ENCODE measurements at places on chromosomes 2 and 18. TPM values are rescaled to one million over a fixed set of nuclear protein-coding genes. Genes with fewer than 3 reads are reported as not detected.

GRCh38 chr2:28166956-28167355 is 225.7 kb upstream of the FOSL2 start:
- no peak for DNase-seq

DNA sequence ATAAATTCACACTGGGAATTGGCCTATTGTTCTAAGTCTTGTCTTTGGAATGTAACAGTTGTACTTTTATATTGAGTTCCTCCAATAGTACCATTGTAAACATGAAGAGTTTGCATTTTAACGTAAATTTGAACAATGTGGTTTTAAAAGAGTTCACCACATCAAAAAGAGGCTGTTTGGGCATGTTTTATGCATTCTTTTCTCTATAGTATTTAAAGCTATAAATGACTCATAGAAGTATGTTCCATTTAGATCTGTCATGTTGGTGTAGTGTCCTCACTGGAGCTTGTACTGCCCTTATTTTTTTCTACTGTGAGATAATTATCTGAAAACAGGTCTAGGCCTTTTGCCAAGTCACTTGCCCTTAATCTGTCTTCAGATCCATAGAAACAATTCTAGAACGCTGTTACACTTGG is 141.9 kb downstream of the RHBDD1 start:
- DNase-seq = no peak

The UGT1A8 gene
- total RNA-seq = not detected

DNA sequence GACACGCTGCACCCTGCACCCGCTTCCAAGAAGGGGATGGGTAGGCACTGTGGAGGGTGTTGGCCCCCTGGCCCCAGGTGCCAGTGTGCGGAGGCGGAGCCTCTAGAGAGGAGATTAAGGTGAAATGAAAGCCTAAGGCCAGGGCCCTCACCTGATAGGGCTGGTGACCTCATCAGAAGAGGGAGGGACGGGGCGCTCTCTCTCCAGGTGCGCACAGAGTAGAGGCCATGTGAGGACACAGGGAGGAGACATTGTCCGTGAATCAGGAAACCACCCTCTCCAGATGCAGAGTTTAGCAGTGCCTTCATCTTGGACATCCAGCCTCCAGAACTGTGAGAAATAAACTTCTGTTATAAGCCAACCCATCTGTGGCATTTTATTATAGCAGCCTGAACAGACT is 62.3 kb downstream of the PSMG2 start:
- no peak for DNase-seq

The BZW1 gene
- 80.7 TPM for total RNA-seq

DNA sequence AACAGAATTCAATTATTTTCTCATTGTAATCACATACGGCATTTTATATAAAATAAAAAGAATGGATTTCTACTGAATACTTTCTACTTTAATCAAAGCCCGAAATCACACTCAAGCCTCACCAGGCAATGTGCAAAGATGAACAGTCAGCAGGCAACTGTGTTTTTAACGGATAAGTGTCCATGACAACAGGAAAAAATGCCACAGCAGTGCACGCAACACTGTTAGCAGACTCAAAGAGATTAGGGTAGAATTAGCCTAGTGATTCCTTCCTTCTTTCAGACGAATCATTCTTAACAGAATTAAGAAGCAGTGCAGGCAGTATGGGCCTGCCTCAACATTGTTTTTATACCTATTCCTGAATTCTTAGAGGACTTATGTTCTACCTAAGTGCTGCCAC is 135.6 kb downstream of the CDH2 start:
- no peak for DNase-seq

GRCh38 chr2:78407960-78408794 is 617.3 kb upstream of the REG3G start:
- peak; percentile 1 for DNase-seq

DNA sequence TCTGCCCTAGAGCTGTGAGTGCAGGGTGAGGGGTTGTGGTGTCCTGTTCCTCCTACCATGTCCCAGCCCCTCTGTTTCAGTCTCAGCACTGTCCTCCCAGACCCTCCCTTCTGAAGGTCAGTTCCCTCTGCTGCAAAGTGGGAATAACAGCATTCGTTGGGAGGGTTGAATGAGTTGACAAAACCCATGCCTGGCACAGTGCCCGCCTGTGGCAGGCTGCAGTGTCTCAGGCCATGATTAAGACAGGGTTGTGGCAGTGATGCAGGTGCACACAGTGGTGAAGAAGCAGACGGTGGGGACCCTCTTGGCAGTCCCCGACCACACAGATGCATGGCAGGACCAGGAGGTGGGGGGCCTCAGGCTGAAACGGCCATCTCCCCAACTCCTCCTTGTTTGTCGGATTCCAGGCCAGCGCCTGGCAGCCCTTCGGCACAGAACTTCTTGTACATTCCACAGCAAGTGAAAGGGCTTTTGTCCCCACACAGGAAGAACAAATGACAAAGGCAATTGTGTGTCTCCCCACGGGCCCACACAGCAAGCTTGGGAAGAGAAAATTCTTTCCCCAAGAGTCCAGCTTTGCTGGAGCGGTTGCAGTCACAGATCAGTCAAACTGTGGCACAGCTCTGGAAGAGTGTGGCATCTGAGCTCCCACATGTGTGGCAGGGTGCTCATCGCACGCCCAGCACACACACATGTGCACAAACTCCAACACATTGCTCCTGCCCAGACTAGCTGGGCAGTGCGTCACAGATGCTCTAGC is 92.0 kb upstream of the MSH2 start:
- peak; percentile 37 for DNase-seq

GRCh38 chr18:58541789-58542425 is 87.0 kb downstream of the ALPK2 start:
- DNase-seq = no peak

DNA sequence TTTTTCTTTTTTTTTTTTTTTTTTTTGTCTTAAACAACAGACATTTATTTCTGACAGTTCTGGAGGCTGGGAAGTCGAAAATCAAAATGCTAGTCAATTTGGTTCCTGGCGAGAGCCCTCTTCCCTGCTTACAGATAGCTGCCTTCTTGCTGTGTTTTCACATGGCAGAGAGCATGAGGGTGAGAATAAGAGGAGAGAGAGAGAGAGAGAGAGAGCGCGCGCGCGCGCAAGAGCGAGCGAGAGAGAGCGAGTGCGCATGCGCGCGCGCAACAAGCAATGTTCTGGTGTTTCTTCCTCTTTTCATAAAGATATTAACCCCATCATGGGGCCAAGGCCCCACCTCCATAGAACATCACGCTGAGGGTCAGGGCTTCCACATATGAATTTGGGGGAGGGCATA is 20.9 kb downstream of the MTCL1 start:
- DNase-seq = no peak

GRCh38 chr2:133573491-133574162 is 5.4 kb upstream of the NCKAP5 start:
- DNase-seq = no peak

The DSC2 gene
- total RNA-seq = 4.2 TPM

GRCh38 chr2:234690569-234691213 is 193.8 kb upstream of the ARL4C start:
- DNase-seq = no peak

- DNase-seq = no peak
Measured at GRCh38 chr2:30273574-30273929, 42.2 kb downstream of the LBH start.

DNA sequence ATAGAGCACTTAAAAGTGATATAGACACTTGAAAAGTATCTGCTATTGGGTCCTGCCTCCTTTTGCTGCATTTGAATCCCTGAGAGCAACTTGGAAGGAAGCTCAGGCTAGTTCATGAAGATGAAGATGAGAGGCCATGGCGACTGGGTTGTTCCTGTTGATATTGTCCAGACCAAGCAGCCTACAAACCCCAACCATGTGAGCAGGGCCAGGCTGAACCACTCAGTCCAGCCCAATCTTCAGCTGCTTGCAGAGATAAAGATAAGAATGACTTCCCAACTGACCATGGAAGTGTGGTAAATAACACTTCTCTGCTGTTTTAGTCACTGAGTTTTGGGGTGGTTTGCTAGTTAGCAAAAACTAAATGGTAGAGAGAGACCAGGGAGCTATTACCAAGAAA is 417.6 kb downstream of the SOX11 start:
- DNase-seq = no peak

- no peak for DNase-seq
Measured at GRCh38 chr2:28628506-28628905, 123.1 kb upstream of the PPP1CB start.

DNA sequence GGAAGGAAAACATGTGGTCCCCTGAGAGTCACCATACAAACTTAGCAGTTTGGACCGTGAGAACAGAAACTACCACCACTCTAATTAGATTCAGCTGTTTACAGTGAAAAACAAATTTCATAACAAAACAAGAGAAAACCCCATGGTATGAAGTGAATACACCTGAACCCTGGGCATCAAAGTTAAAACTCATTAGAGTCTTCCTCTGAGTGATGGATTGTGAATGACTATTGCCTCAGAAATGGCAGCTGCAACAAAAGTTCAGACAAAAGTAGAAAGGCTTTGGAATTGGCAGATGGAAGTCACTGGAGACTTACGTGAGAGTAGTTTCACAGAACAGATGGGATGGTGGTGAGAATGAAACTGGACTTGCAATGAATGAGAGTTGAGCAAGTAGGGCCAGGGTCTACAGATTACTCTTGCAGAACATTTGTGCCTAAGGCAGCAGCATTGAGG is 98.0 kb downstream of the AAK1 start:
- DNase-seq = no peak

DNA sequence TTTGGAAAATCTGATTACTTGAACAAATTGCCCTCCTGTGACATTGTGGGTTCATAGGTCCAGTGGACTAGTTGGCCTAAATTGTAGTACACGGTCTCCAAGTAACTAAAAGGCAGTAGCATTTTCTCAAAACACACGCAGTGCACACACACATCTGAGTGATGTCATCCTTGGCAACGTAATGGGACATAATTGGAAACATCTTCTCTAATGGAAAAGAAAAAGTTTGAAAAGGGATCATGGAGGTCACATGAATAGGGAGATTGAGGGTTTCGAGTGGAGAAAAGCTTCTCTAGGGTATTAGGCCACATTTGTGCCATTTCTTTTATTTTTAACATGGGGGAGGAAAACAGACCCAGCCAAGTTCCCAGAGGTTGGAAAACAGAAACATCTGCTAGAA is 93.3 kb downstream of the MAP4K4 start:
- no peak for DNase-seq

The PDCD1 gene
- not detected for total RNA-seq

DNA sequence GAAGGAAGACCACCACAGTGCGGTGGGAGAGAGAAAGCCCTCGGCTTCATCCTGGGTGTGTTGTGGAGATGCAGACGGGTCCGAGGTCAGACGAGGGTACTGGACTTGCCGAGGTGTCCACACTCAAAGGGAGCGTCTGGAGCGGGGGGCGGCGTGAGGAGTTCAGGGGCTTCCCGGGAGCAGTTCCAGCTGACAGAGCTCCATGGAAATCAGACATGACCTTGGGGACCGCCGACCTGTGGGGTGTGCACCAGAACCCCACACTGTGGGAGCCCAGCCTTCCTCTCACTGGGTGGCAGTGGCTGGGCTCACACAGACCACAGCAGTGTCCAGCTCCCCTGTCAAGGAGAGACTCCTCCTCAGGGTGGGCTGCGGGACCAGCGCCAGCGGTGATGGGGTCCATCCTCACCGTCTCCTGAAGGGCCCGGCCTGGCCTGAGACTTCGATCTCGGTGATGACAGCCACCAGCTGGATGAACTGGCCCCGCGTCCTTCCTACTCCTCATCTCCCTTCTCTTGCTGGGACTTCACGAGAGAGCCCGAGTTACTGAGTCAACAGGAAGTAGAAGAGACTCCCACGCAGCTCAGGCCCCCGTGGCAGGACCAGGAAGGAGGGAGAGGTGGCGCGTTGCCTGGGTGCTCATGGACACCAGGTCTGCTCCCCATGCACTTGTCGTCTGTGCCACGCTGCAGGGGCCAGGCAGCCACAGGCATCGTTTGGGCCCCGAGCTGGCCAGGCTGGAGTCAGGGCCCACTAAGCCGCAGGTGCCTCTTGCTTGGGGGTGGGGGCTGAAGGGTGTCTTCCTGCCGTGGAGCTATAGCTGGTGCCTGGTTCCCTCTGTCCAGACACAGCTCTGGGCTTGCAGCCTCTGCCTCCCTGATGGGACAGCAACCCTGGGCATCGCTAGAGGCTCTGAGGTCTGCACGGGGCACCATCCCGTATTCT is 101.9 kb upstream of the CTDP1 start:
- DNase-seq = peak; percentile 69

DNA sequence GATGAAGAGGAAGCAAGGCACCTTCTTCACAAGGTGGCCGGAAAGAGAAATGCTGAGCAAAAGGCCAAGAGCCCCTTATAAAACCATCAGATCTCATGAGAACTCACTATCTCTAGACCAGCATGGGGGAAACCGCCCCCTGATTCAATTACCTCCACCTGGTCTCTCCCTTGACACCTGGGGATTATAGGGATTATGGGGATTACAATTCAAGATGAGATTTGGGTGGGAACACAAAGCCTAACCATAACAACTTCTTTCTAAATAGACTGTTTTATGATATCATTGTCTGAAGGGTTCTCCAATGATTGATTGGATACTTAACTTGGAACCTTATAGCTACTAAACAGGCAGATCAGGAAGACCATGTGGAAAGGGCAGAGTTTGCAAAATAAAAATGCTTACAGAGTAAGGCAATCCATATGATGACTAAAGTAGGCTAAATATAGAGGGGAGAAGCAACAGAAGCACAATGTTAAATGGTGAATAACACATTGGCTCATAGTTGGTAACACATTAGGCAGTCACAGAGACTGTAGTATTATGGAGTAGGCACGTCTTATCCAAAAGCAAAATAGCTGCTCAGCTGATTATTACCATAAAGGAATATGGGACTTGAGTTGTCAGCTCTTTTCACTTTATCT is 179.0 kb downstream of the BARD1 start:
- DNase-seq = no peak

GRCh38 chr2:218192902-218193430 is 24.0 kb upstream of the ARPC2 start:
- DNase-seq = no peak

- DNase-seq = no peak
Measured at GRCh38 chr2:240425697-240426096, 9.8 kb upstream of the GPC1 start.

DNA sequence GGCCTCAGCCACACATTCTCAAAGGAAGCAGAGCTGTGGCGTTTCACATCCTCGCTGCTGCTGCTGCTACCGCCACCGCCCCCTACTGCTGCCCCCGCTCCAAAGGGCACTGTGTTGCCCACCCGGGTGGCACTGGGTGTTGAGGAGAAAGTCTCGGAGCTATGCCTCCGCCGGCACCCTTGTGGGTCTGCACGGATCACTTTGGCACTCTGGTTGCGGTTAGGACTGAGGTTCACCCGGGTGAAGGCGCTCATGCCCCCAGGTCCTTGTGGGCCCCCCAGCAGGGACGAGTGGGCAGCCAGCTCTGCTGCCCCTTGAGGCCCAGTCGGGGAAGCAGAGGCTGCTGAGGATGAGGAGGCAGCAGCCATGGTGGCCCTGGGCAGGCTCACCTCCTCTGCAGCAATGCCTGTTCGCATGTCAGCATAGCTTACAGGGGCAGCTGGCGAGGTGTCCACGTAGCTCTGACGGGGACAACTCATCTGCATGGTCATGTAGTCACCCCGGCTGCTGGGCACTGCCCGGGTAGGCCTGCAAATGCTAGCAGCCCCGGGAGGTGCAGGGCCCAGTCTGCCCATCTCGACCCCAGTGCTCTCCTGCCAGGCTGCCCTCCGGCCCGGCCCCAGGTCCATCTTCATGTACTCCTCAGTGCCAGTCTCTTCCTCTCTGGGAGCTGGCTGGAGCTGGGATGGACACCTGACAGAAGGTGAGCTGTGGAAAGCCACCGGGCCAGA is 4.2 kb downstream of the IRS1 start:
- peak; percentile 21 for DNase-seq

- DNase-seq = no peak
Measured at GRCh38 chr2:69588403-69588802, 55.1 kb downstream of the AAK1 start.

GRCh38 chr2:220188031-220188430 is 560.6 kb downstream of the SLC4A3 start:
- DNase-seq = no peak

The EIF5B gene
- 26.6 TPM for total RNA-seq
